BJ (cell line): ENCODE measurements at places on chromosomes 12 and 14.

DNA sequence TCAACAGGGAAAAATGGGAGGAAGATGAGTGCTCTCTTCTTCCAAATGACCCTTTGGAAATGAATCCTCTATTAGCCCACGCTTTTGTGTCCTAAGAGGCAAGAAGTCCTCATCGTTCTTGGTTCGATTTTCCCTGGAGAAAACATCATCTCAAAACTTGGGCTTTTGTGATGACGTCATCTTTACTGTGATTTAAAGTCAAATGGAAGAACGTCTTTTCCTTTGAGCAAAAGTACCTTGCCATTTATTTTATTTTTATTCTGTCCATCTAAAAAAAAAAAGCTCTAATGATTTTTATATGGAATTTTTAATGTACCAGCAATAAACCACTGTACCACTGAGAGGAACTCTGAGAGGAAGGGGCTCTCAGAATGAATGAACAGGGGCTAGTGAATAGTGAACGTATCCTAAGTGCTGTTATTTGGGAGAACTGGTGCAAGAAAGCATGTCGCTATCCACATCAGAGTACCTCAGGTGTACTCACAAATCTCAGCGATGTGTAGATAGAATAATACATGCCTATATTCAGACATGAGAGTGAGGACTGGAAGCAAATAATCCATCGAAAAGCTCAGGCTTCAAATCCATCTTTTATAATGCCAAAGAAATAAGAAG, 124.8 kb downstream of the HMGA2 start:
- DNase-seq: no peak

- no peak for DNase-seq
These were observed 28.5 kb downstream of the FOS start for GRCh38 chr14:75306927-75307699.

GRCh38 chr14:22336031-22336430, 253.0 kb downstream of the DAD1 start:
- DNase-seq: no peak

- no peak for DNase-seq
These were observed 746.1 kb downstream of the C12orf50 start for GRCh38 chr12:87283111-87283510.

- DNase-seq: no peak
These were observed 51.2 kb downstream of the GALNT8 start for GRCh38 chr12:4771172-4771959.

DNA sequence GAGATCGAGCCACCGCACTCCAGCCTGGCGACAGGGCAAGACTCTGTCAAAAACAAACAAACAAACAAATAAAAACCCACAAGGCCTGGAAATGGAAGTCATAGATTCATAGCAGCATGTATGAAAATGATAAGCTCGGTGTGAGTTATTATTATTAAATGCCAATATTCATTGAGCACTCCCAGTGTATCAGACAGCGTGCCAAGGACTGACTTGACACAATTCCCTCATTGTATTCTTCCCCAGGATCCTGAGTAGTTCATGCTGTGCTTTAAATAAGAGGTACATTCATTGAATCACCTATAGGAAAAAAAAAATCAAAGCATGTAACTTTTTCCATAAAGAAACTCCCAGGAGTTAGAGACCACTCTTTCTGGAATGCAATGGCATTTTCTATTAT, 12.6 kb upstream of the RFLNA start:
- DNase-seq: no peak
